ENCODE measurements at places on chromosomes 7 and 10.

- DNase-seq, result no peak
Measured at GRCh38 chr10:78171633-78172400, 138.2 kb downstream of the RPS24 start.

- DNase-seq, result no peak
Measured at GRCh38 chr7:43879477-43879876, 10.2 kb upstream of the MRPS24 start.

- DNase-seq, result no peak
Measured at GRCh38 chr10:115950320-115950719, 322.7 kb downstream of the GFRA1 start.

DNA sequence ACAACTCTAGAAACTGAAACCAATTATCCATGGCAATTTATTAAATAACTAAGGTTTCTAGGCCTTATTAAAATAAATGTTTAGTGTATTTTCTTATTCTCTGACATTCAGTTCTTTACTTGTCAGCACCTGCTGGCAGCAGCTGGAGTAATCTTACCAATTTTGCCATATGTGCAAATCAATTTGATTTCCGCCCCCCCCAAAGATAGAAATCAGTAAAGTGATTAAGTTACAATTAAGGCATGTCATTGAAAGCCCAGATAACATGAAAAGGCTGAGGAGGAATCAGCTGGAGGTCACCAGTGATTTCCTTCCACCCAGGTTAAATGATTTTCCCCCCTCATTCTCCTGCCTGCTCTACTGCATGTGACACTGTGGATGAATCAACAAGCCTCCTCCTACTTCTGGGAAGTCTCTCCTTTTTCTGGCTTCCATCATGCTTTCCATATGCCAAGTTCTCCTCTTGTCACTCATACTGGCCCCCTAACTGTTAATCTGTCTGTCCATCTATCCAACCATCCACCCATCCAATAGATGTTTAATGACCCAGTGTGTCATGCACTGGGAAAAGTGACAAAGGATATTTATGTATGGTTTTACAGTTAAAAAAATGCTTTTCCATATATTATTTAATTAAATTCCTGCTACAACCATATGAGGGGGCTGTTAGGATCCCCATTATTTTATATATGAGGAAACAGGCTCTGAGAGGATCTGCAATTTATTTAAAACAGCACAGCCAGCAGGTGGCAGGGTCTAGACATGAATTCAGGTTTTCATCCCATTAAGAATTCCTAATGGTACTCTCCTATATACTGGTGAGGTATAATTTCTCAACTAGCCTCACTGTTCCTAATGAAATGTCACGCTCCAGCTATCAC lies 116.5 kb downstream of the ATXN7L1 start:
- no peak for DNase-seq

DNA sequence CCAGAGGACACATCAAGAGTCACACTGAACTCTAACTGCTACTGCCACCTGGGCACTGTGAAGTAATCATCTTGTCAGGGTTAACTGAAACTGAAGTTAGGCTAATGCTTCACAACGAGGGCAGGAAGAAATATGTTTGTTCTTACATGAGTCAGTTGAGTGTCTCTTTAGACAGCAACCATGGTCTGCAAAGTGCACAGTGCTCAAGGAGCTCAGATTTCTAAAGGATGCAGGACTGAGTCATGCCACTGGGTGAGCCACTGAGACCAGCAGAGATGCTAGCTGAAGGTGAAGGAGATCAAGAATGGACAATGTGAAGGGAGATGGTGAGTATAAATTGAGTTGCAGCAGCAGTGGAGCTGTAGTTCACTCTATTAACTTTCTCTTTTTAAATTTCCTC lies 76.0 kb upstream of the CTTNBP2 start:
- DNase-seq, result no peak

DNA sequence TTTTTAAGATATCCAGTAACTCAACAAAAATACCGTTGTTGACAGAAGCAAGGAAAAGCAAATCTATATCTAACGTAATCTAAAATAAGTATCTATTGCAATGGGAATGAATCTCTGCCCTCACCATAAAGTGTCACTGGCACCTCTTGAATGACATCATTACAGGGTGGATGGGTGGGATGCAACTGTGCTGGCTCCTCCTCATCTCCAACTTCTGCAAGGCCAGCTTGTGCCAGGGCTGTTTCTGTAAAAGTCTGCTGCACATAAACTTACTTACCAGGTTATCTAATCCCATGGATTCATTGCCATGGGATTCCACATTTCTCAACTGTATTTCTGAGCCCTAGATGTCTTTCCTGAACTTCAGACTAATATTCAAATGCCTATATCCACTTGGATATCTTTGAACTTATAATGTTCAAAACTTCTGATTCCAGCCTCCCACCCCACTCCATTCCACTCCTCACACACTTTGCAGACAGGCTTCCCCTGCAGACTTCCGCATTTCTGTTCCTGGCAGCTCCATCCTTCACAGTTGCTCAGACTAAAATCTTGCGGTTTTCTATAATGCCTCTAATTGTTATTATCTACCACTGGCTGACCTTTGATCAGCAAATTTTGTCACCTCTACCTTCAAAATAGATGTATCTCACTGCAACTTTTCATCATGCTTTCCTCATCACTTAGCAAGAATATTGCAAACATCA lies 10.7 kb downstream of the FGL2 start:
- no peak for DNase-seq

GRCh38 chr10:98366062-98366530 lies 48.9 kb downstream of the PYROXD2 start:
- DNase-seq, result no peak

- DNase-seq, result no peak
Measured at GRCh38 chr10:6008497-6009142, 31.3 kb upstream of the IL15RA start.

GRCh38 chr10:71264345-71265200 lies 52.2 kb downstream of the UNC5B start:
- no peak for DNase-seq

GRCh38 chr7:159269745-159270144 lies 125.1 kb upstream of the VIPR2 start:
- DNase-seq, result no peak

DNA sequence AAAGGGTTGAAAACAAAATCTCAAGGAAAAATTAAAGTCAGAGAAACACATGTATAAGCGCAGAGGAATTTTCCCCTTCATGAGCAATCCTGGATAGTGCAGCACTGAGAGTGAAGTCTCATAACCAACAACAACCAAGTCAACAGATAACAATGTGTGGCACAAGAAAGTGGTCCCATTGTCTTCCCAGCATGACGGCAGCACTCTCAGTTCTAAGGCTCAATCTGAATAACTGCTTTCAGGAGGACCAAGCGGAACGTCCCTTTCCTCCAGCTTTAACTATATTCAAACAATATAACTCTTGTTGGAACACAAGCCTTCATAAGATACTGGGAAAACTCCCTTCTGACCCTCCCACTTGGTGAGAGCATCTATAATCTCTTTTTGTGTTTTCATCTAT lies 137.9 kb downstream of the RAPGEF5 start:
- DNase-seq, result no peak

DNA sequence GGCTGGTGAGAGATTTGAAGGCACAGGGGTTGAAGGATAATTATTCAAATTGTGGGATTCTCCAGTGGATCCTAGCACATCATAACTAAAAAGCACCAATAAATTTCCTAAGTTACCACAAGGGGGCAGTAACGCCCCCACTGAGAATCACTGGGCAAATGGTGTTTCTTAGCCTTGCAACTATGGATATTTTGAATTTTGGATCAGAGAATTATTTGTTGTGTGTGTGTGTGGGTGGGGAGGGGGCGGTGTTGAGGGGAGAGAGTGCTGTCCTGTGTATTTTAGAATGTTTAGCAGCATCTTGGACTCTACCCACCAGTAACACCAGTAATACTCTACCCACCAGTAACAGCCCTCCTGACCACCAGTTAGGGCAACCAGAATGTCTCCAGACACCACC lies 63.3 kb upstream of the PRKG1 start:
- no peak for DNase-seq

- DNase-seq, result peak; percentile 3
Measured at GRCh38 chr7:158310924-158311666, 276.5 kb downstream of the PTPRN2 start.

DNA sequence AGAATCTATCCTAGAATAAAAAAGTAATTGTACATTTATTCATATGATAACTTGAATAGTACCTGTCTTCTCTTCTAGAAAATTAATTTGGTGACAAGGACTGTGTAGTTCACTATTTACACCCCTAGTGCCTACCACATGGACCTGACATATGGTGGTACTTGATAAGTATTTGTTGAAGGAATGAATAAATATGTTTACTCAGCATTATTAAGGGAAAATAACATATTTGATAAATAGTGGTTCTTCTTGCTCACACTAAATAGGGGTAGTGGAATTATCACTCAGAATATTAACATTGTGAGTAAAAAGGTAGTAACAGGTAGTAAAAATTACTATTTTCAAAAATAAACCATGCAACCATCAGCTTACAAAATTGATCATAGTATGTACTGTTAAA lies 2.8 kb downstream of the SHTN1 start:
- DNase-seq, result no peak

DNA sequence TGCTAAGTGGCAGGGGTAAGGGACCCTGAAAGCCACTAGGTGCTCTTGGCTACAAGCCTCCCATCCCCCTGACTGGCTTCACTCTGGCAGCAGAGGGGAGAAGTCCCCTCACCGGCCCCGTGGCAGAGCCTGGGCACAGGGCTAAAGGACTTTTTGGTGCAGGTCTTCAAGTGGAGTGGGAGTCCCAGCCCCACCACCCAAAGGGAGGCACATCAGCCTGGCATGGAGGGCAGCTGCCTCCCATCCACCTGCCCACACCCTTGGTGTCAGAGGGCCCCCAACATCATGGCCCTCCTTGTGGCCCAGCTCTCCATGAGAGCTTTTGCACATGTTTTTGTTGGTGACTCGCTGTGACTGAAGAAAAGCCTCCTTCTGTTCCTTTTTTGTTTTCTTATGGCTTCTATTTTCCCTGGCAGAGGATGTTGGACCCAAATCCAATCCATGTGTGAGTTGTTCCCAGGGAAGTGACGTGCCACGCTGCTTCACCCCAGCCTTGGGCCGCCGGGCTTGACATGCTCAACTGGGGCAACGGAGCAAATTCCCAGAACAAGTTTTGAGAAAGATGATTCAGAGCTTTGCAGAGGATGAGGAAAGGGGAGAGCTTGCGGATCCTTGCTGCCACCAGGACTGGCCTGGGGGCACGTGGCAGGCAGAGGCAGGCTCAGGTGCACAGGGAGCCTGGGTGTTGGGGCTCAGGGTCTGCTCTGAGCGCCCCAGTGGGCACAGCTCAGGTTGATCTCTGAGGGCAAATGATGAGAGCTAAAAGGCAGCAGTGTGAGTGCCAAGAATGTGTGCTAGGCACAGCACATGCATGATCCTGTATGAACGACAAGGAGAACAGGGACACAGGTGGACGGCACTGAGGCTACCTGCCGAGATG lies 1.9 kb upstream of the AEBP1 start:
- DNase-seq, result no peak

DNA sequence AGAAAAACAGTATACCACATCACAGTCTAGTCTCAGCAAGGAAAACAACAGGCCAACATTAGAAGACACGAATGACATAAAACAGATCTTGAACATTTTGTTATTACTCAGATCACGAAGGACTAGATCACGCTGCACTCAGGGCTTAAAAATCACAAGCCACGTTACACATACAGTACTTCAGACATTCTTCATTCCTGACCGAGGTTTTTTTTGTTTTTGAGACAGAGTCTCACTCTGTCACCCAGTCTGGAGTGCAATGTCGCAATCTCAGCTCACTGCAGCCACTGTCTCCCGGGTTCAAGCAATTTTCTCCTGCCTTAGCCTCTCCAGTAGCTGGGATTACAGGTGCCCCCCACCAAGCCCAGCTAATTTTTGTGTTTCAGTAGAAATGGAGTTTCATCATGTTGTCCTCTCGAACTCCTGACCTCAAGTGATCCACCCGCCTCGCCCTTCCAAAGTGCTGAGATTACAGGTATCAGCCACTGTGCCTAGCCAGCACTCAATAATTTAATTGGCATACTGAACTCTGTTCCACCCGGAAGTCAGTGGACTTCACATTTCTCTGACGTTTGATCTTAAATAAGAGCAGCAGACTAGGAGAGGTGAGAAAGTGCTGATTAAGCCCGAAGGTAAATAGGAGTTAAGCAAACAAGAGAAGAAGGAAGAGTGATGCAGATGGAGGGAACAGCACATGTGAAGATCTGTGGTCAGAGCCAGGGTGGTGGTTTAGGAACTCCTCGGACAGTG lies 3.5 kb downstream of the AIMP2 start:
- no peak for DNase-seq

- no peak for DNase-seq
Measured at GRCh38 chr7:106773228-106773627, 91.9 kb upstream of the PIK3CG start.

DNA sequence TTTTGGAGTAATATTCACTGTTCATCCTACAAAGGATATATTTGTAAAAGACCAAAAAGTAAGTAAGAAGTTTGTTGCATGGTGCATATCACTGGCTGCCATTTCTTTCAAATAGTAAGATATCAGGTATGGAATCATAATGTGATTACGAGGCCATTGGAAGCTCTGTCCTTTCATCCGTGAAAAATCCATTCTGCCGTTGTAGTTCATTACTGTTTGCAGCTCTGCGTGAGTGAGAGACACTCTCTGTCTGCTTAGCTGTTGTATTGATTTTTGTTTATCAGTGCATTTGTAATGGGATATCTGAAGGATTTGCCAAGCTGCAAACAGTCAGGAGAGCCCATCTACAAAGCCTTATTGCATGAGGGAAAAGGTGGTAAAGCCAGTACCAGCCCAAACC lies 44.1 kb upstream of the SLC39A12 start:
- DNase-seq, result no peak

- DNase-seq, result no peak
Measured at GRCh38 chr10:122657255-122657654, 42.4 kb downstream of the C10orf120 start.

GRCh38 chr10:24929056-24929544 lies 23.3 kb downstream of the PRTFDC1 start:
- DNase-seq, result no peak

- no peak for DNase-seq
Measured at GRCh38 chr7:31079126-31079823, 27.2 kb downstream of the ADCYAP1R1 start.

DNA sequence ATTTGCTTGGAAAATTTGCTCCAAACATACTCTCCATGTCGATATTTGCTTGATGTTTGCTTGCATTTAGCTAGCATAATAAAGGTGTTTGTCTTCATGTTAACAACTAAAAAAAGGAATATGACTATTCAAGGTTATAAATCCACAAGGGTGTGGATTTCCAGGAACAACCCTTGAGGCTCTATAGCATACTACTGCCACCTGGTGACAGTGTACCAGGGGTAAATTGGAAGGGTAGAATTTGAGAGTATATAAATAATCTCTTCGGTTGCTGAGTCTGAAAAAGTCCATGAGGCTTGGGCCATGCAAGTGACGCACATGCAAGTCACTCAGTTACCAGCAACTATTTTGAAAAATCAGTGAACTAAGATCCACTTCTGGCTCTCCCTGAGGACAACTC lies 68.4 kb downstream of the SLIT1 start:
- no peak for DNase-seq

- no peak for DNase-seq
Measured at GRCh38 chr7:21352540-21353387, 75.1 kb upstream of the SP4 start.

- DNase-seq, result no peak
Measured at GRCh38 chr7:119842786-119843185, 430.2 kb upstream of the KCND2 start.

GRCh38 chr10:89090756-89091445 lies 100.3 kb downstream of the FAS start:
- DNase-seq, result no peak

- no peak for DNase-seq
Measured at GRCh38 chr10:24806262-24806661, 82.6 kb upstream of the ARHGAP21 start.

Measured in activated CD8-positive, alpha-beta memory T cell treated with anti-CD3 and anti-CD28 coated beads for 24 hours (primary cell).